ENCODE measurements at places on chromosomes 4 and X.

GRCh38 chrX:121558886-121559285, 511.5 kb downstream of the GLUD2 start:
- DNase-seq: no peak

- DNase-seq: peak; percentile 44
These were observed 219.0 kb downstream of the TLL1 start for GRCh38 chr4:166091912-166092510.

GRCh38 chrX:55638933-55639332, 15.7 kb downstream of the FOXR2 start:
- no peak for DNase-seq

DNA sequence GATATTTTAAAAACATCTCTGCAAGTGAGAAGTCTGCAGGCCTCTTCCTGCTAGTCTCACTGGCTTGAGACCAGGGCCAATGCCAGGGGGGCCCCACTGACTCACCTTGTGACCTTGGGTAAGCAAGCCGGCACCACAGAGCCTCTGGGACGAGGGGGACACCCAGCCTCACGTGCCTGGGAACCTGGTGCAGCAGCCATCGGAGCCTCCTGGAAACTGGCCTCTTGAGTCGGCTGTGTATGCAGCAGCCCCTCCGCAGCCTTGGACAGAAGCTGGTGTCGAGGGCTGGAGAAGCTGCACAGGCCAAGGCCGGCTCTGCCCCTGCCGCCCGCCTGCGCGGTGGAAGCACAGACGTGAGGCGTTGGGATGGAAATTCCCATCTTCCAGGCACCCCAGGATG, 8.7 kb downstream of the TADA2B start:
- no peak for DNase-seq

DNA sequence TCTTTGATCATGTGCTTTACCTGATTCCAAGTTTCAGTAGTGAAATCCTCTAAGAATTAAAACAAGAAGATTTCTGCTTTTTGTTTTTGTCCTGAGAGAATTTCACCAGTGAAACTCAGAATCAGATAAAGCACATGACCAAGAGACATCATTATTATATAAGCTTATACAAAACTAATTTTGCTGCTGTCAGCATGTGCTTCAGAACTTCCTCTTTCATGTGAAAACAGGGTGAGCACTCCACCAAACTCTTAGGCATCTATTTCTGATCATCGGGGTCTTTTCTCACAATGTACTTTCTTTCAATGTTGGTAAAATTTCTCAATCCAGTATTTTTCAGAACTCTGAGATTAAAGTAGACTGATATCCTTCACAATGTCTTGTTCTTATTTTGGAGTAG, 152.1 kb downstream of the SLC39A8 start:
- no peak for DNase-seq

- DNase-seq: no peak
These were observed 6.7 kb upstream of the SPON2 start for GRCh38 chr4:1179089-1179441.

DNA sequence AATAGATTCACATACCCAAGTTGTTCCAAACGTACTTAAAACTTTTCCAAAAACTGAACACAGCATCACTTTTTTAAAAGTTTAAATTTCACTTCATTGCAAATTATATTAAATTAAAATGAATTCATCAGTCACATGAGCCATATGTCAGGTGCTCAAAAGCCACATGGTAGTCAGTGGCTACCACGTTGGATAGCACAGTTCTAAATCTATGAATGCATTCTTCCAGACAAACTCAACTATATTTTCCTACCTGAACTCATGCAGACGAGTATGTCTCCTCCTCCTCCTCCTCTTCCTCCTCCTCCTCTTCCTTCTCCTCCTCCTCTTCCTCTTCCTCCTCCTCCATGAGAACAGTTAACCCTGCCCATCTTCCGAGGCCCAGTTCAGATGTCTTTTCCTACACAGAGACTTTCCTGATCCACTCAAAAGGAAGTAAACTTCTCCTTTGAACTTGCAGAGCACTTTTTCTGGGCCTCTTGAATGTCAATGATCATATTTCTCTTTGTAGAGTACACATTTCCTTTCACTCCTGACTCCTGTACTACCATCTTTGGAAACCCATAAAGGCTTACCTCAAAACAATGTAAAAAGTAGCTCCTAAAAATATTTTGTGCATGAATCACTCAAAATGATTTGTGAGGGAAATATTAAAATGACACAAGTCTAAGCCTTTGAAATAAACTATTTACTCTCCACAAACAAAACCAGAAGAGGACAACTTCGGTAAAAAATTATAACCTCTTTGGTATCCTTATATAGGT, 172.6 kb downstream of the AMELX start:
- DNase-seq: no peak

DNA sequence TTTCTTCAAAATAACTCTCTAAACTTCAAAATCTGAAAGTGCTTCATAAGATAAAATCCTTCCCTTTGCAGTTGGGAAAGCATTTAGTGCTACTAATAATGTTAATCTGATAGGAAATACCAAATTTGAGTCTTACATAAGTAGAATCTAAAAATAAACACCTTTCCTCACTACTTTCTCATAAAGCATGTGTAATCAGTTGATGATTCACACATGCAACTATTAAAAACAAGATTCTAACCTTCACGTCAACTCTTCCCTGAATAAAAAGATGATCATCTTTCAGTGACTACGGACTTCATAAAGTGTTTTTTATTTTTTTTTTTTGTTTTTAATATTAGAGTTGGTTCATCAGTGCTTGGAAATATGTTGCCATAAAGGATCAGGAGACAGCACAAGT, 172.6 kb downstream of the ACTRT1 start:
- no peak for DNase-seq

DNA sequence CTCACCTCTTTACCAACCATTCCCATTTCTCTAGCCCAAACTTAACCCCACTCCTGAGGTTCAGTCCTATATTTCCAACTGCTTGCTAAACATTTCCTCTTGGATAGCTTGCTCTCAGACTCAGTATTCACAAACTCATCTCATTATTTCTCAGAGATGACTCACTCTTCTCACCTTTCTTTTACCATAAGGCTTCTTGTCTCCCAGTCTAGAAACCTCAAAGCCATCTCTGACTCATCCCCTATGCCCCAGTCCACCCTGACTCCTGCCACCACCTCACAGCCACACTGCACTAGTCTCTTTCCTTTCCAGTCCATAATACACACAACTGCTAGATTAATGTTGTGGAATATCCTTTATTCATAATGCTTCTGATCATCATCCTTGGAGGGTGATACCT, 4.8 kb downstream of the FRMPD3 start:
- DNase-seq: no peak

GRCh38 chr4:125444166-125444565, 129.4 kb downstream of the FAT4 start:
- no peak for DNase-seq

GRCh38 chr4:162059656-162060055, 104.1 kb downstream of the FSTL5 start:
- DNase-seq: no peak

- no peak for DNase-seq
These were observed 3.6 kb upstream of the LEF1 start for GRCh38 chr4:108172231-108172752.

DNA sequence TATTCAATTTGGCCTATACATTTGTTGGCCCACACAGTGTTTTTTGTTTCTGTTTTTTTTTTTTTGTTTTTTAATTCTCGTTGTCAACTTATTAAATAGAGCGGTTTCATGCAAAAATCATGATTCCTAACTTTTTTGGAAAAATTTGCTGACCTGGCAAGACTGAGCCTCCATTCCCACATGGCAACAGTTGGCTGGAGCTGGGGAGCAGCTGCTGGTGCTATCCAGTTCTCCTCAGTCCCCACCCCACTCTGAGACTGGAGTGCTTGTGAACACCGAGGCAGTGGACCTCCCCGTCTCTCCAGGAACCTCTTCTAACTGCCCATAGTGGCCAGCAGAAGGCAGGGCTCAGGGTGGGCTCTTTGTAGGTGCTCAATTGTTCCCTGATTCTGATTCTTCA, 95.7 kb upstream of the OTUD4 start:
- no peak for DNase-seq

DNA sequence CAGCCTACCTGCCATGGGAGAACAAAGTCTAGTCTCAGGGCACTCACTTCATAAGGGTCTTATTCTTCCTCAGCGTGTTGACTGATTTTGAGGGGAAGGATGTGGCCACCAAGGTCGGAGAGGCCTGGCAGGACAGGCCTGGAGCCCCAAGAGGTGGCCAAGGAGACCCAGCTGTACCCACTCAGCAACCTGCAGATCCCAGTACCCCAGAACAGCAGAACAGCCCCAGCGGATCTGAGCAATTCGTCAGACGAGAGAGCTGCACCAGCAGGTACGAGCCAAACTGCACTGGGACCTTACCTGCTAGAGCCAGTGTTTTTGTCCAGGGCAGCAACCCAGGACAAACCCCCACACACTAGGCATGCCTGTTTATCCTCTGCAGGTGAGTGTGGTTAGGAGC, 34.3 kb downstream of the PNMA5 start:
- DNase-seq: no peak

DNA sequence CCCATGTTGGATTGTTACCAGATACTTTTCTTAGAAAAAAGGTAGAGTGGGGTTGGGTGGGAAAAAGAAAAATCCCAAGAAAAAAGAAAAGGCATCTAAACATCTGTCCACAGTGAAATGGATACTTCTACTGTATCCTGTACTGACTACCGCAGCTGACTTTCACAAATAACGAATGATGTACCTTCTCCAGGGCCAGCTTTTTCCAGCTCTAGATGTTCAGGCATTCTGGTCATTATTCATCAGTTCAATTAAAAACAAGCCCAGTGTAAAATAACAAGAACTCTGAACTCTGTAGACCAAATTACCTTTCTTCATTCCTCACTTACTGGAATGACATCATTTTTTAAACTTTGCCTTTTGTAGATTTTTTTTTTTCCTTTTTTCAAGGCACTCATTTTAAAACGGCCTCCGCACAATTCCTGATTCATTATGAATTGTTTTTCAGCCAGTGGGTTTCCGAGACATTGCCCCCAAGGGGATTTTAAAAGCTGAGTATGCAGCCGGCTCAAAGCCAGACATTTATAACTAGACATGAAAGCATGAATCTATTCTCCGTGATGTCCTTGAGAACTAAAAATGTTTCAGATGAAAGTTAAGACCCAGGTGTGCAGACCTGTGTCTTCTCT, 113.5 kb downstream of the PRKX start:
- no peak for DNase-seq

- no peak for DNase-seq
These were observed 54.6 kb upstream of the GPR78 start for GRCh38 chr4:8525383-8526120.

- no peak for DNase-seq
These were observed 36.1 kb downstream of the EVC start for GRCh38 chr4:5746829-5747737.

GRCh38 chrX:145532176-145532780, 285.0 kb downstream of the SPANXN1 start:
- DNase-seq: no peak

DNA sequence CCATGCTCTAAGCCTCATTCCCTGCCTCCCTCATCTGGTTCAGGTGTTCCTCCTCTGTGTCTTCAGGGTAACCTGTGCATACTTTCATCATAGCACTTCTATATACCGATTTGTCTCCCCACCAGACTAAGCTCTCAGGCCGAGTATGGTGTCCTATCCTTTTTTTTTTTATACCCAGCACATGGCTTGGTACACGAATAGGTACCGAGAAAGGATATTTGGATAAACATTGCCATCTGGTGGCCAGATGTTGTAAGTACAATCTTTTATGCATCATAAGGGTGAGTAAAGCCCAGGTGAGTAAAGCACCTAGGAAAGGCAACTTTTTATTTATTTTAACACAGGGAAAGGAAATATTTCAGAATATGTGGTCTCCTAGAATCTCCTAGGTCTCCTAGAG, 68.4 kb downstream of the MID2 start:
- DNase-seq: peak; percentile 47

GRCh38 chr4:111641813-111642579, 503.3 kb upstream of the FAM241A start:
- DNase-seq: peak; percentile 86

GRCh38 chrX:19496711-19497110, 18.6 kb downstream of the MAP3K15 start:
- DNase-seq: no peak

DNA sequence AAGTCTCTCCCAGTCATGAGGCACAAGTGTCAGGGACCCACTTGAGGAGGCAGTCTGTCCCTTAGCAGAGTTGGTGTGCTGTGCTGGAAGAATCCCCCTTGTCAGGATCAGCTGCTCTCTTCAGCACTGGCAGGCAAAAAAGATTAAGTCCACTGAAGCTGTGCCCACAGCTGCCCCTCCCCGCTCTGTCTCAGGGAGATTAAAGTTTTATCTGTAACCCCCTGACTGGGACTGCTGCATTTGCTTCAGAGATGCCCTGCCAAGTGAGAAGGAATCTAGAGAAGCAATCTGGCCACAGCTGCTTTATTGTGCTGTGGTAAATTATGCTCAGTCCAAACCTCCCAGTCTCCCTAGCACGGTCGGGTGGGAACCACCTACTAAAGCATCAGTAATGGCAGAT, 37.4 kb upstream of the HEPH start:
- no peak for DNase-seq

DNA sequence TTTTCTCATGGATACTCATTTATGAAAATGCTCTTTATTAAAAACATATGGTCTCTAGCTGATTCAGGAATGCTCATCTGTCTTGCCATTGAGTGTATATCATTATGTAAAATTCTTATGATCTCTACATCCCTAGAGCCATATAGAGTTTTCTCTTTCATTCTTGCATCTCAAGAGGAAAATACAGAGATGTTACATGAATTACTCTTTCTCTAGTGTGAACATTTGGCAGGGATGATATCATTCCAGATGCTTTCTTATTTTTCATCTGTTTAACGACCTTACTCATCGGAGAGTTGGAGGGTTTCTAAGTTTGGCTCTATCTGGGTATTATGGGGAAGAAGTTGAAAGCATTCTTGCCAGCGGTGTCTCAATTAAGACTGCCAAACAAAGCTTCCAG, 202.9 kb upstream of the SLC7A11 start:
- DNase-seq: no peak

- no peak for DNase-seq
These were observed 77.6 kb downstream of the PDE5A start for GRCh38 chr4:119550857-119551532.

GRCh38 chr4:151854731-151855130, 93.9 kb upstream of the GATB start:
- no peak for DNase-seq

- no peak for DNase-seq
These were observed 901.0 kb downstream of the CCSER1 start for GRCh38 chr4:91028228-91028627.

DNA sequence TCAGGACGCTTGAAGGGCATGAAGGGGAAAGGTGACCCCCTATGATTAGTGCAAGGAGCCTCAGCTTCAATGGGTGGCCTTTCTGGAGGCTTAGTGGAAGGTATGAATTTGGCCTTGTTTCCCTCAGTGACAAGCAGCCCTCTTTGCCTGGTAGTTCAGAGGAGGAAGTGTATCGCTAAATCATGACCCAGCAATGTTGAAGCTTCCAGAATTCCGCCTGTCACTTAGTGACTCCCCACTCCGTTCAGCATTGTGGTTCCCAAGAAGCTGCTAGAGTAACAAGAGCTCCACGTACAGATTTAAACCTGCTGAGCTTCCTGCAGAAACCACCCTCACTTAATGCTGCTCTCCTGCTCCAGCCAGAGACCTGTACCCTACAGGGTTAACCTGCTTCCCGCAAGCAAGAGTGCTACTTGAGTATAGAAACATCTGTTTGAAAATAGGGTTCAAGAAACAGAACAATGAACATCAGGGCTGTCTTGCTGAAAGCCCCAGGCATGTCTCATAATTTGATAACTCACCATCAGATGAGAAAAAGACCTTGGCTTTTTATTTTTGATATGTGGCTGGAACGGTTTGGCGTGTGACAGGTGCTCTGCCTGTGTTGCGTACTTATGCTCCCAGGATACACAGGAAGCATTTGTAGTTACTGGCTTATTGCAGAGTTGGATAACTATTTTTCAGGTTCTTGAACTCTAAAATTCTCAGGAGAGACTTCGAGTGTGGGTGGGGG, 105.2 kb downstream of the UCHL1 start:
- DNase-seq: no peak

All from Jurkat, Clone E6-1 (cell line).